NCI-H226 (cell line): ENCODE measurements at places on chromosomes 1 and 21.
A peak's percentile ranks its signal among the peaks of the same experiment; 100 is the strongest.

- no peak for DNase-seq
These were observed 11.7 kb upstream of the OR14I1 start for GRCh38 chr1:248714248-248714647.

GRCh38 chr1:109050228-109050995 is 8.5 kb upstream of the WDR47 start:
- DNase-seq = peak; percentile 14

DNA sequence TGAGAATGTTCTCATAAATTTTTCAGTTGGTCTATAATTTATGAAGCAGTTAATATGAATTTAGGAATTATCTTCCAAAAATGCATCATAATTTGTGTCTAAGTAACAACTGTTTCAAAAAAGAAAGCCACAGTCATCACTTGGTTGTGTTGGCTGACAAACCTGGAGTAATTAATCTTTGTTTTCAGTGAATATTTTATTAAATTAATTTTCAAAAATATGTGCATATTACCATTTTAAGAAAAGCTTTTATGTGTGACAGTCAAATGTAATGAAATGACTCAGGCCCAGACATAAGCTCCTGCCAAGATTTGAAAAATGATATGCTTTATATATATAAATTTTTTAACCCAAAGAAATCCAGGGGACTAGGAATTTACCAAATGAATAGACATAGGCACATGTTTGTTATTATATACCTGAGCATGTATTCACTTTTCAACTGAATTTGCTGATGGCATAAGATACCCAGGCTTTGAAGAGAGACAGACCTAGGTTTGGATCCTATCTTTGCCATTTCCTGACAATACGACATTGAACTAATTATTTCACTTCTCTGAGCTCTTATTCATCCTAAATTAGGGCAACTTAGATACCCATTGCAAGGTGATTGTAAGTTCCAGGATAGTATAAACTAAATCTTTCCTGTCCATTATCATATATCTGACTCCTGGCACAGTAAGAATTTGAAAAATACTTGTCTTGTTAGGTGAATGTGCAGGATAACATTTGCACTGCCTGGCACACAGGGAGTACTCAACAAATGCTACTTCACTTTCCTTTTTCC is 729.5 kb upstream of the ADGRL2 start:
- no peak for DNase-seq

GRCh38 chr1:51794868-51795267 is 83.7 kb downstream of the NRDC start:
- no peak for DNase-seq
